Renal pelvis (tissue), 12 donors: ENCODE measurements at places on chromosomes 7 and 10.

GRCh38 chr10:137031-137430 lies 1.8 kb downstream of the ZMYND11 start:
- DNase-seq: no peak

GRCh38 chr10:105674448-105674847 lies 1033.4 kb downstream of the SORCS3 start:
- DNase-seq: no peak

DNA sequence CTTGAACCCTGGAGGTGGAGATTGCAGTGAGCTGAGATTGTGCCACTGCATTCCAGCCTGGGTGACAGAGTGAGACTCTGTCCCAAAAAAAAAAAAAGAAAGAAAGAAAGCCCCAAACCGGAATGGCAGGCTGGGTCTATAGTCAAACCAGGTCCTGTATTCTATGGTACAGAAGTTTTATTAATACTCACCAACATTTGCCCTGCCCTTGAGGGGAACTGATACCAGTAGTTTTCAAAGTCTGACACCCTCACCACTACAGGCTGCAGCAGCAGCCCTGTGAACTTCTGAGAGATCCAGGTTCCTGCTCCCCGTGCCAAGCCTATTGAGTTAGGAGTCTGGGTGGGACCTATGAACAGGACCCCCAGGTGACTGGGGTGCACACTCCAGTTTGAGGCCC lies 80.6 kb downstream of the RGS10 start:
- no peak for DNase-seq

DNA sequence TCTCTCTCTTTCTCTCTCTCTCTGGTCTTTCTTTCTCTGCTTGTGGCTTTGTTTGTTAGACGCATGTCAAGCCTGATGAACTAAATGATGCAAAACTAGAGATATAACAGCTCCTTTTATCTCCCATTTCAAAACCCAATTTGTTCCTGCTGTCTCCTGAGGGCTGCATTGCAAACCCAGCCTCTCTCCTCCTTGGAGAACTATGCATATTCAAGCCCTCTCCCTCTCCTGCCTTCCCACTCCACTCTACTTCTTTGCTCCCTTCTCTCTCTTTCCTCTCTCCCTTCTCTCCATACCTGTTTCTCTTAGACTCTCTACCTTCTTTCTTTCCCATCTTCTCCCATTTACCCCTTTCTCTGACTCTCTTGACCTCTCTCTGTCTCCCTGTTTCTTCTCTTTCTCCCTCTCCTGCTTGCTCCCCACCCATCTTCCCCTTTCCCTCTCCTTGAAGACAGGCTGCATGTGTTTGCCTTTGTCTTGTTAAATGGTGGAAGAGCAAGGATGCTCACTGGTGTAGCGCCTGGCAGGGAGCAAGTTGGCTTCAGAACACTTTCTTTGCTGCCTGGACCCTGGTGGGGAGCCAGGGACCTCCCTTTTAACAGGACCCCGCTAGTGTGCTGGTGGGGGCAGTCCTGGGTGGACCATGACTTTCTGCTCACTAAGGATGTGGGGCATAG lies 142.9 kb downstream of the CDH23 start:
- no peak for DNase-seq

- no peak for DNase-seq
Measured at GRCh38 chr7:158450476-158451124, 137.0 kb downstream of the PTPRN2 start.

GRCh38 chr10:24452030-24452429 lies 243.1 kb downstream of the KIAA1217 start:
- no peak for DNase-seq

DNA sequence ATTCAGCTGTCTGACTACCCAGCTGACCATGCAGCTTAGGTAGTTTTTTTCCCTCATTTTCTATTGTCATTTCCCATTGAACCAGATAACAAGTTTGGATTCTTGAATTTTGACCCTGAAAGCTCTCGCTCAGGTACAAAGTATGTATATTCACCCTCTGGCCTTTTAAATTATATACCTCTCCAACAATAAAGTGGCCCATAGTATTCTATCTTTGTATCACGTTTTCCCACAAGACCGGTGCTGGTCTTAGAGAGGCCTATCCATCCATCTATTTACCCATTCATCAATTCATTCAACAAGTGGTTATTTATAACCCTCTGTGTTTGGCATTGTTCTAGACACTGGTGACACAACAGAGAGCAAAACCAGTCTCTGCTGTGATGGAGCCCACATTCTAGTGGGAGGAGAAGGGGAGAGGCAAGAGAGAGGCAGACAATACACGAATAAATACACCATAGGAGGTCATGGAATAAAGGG lies 35.2 kb upstream of the NPSR1 start:
- no peak for DNase-seq

GRCh38 chr10:132757171-132757570 lies 28.8 kb downstream of the NKX6-2 start:
- DNase-seq: no peak

DNA sequence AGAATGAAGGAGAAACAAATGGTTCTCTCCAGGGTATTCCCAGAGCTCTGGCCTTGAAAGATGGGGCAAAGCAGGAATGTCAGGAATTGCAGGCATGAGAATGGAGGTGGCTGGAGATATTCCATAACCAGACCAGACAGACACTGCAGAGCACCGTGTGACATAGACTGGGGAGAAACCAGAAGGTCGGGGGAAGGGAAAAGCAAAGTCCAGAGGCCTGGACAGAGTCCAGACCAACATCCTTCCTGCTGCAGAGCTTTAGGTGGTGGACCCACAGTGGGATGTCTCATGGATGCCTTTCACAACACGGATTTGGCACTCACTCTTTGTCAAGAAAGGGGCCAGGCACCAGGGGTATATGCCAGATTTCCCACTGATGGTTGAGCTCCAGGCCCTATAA lies 177.2 kb upstream of the INHBA start:
- no peak for DNase-seq

- no peak for DNase-seq
Measured at GRCh38 chr10:100781145-100781665, 35.8 kb downstream of the PAX2 start.

DNA sequence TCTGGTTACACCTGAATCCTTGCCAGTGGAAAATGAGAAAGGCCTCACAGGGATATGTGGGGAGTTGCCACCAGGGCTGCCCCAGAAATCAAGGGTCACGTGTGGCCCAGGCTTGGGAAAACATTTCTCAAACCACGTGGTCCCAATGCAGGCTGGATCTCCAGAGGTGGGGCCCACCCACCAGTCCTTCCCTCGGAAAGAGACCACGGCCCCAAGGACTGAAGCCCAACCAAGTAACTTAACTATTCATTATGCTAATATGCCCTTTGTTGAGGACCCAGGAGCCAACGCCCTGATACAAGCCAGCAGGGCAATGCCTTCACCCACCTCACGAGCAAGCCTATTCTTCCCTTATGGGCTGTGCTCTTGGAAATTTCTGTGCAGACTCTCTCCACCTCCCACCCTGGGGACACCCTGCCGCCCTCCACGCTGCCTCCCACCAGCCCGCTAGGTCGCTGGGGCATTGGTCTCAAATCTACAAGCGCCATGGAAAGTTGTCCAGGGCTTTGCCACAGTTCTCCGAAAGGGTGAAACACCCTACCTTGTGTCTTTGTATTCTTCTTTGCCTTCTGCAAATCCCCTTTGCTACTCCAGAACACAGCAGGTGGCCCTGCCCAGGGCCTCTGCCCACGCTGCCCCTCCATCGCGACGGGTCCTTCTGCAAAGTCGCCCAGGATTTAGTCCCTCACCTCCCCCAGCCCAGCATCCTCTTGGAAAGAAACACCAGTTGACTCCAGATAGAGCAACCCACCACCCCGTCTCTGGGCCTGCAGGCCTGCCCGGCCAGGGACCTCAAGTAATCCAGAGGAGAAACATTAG lies 8.8 kb downstream of the TNS3 start:
- no peak for DNase-seq

DNA sequence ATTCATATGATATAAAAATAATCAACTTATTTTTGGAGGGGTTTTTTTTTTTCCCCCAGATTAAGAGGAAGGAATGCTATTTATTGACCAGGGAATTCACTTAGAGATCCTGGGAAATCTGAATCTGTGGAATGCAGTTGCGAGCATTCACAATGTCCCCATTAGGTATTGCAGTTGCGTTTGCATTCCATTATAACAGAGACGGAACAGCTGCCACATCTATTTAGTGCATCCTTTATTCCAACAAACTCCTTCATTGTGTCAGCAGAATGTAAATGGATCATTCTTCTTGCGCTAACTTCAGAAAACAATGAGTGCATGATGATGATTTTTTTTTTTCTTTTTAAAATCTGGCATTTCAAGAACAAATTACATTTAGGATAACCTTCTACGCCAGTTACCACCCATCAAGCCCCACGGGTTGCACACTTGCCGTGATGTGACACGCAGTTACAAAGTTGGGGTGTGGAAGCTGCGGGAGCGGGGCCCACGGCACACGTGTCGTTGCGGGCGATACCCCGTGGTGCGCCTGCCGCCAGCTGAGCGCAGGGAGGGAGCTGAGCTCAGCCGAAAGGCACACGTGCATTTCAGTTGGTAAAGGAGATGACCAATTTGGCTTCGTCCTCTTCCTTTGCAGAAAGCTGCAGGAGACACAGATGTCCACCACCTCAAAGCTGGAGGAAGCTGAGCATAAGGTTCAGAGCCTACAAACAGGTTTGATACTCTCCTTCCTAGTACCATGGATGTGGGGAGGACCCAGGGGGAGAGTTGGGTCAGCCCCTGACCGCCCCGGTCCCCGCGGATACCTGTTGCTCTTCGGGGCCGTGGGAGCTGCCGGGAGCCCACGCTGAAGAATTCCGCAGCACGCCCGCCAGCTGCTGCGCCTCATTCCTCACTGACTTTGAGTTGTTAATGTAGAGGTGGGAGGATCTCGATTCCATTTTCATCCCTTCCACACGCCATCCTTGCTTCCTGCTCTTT lies 175.3 kb upstream of the SH2B2 start:
- peak; percentile 52 for DNase-seq

DNA sequence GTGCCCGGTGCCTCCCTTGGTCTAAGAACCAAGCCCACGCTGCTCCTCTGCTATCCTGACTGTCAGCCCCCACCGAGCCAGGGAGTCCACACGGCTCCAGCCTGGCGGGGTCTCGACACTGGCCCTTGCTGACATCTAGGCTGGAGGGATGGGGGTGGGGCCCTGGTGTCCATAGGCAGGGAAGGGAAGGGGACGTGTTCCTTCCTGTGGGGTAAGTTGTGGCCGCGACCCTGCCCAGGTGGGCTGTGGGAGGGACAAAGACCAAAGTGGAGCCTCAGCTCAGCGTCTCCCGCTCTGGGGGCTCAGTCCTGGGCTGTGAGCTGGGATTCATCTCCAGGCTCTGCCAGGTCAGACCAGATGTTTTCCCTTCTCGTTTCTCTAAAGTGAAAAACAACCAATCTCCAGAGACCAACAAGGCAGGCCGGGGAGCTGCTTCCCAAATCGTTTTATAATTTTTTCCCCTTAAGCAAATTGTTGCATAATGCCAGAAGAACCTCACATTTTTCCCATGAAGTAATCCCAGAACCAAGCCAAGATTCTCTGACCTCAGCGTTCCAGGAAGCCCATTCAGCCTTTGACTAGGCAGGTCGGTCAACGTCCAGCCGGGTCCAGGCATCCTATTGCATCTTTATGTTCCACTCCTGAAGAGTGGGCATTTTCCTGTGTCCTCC lies 101.2 kb downstream of the RGS10 start:
- DNase-seq: no peak

DNA sequence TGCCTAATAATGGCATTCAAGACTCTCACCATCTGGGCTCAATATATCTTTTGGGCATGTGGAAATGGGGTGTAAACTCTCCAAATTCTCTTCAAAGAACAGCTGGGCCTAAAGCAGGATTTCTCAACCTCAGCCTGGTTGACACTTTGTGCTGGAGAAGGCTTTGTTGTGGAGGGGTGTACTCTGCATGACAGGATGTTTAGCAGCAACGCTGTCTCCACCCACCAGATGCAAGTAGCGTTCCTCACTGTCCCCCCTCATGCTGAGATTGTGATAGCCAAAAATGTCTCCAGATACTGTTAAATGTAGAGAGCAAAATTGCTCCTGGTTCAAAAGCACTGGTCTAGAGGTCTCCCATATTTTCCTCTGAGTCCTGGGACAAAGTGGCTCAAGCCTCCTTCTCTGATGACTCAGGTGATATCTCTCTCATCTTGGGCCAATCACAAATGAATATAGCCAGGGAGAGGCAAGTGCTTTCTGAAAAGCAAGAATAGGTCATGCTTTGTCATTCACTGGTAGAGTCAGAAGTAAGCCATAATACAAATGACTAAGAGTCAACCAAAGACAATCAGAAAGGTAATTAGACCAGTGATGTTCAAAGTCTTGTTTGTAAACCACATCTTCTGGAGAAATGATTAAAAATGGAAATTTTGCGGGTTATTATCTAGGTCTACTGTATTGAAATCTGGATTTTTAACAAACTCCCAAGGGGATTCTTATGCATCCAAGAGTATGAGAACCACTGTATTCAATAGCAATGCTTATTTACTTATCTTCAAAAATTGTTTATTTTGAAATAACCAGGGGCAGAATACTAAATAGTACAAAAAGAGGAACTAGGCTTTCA lies 330.8 kb downstream of the PTEN start:
- DNase-seq: no peak

DNA sequence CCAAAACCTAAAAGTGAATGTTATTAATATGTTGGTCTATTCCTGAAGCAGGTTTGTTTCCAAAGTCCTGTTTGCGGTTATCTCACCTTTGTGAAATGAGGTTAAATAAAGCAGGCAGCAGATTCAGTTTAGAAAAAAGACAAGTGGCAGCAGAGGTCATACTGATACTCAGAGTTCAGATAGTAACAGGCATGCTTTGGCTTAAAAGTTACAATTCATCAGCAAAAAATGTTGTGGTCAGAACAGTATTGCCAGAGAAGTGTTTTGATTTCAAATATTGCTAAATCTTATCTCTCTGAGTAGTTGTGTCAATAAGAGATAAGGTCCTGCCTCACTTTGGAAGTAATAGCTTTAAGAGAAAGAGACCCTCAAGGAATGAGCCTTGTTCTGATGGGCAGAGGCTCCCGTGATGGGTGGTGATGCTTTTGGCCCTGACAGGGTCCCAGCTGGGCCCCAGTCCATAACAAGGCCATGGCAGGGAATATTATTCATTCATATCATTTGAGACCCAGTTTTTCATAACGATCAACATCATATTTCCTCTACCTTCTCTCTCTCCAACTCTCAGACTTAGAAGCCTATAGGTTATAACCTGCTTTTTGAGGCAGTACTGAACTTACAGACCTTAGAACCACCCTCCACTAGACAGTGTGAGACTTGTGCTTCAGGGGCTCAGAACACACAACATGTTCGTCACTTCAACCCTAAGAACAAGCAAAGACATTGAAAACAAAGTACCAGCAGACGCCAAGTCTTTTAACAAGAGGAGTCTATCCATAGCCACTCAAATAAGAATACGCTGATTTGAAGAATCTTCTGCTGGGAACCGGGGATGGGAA lies 58.5 kb upstream of the AHR start:
- DNase-seq: no peak
